Stimulated activated CD8-positive, alpha-beta memory T cell treated with anti-CD3 and anti-CD28 coated beads, Interleukin-7, amount 100 ng/mL, for 4 hours (primary cell): ENCODE measurements at places on chromosomes 2 and 18.

DNA sequence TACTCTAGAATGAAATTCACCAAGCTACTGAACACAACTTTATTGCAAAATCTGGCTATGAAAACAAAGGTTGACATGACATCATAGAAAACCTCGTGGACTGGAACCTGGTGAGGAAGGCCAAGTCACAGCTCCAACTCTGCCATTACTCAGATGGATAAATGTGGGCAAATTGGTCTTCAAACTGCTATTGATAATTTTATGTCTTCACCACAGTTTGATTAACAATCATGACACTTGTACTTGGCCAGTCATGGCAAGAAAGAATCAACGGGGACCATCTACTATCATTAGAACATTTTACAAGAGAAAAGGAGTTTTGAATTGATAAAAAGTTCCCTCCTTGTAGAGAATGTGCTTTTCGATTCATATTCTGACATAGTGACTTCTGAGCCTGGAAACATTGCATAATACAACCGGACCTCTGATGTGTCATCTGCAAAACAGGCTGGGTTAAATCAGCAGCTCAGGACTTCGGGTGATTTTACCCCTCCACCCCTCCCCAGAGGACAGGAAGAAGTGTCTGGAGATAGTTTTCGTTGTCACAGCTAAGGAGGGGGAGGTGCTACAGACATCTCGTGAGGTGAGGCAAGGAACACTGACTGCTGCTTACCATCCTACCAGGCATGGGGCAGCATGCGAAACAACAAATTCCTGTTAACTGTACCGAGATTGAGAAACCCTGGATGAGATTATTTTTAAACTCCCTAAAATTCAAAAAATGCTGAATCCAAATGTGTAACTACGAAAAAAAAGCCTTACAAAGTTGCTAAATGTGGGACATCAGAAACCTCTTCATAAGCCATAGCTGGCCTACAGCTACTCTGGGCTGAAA lies 8.4 kb downstream of the L3MBTL4 start:
- no peak for DNase-seq

- DNase-seq = no peak
Measured at GRCh38 chr2:98028101-98028561, 32.4 kb upstream of the TMEM131 start.

- DNase-seq = no peak
Measured at GRCh38 chr2:96113367-96113677, 3.0 kb downstream of the ADRA2B start.

- peak; percentile 17 for DNase-seq
Measured at GRCh38 chr2:43059183-43059897, 167.1 kb downstream of the ZFP36L2 start.

- no peak for DNase-seq
Measured at GRCh38 chr2:66435549-66435875, 587 bp downstream of the MEIS1 start.

DNA sequence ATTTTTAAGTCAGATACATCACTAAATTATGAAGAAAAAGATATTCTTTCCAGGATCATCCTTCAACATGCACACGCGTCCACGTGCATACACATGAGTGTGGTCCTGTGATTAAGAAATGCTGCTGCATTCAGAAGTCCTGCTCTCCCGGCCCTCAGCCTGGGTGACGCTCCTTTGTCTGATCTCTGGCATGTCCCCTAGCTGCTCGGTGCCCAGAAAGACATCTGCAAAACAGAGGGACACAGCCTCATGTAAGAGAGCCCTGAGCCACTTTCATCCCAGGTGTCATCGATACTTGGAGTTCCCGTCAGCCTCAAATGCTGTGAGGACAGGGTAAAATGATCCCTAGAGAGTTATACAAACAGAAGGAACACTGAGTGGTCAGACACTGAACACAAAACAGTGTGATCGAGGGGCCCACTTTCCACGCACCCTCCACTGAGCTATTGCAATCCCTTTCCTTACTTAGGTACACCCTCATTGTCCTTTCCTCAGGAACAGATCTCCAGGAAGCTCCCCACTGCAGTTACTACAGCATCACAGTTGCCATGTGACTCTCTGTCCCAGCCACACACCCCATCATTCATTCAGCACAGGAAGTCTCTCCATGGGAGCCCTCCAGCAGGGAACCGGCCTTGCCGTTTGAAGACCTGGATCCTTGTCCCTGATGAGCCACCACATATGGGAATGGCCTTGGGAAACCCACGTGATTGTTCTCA lies 32.1 kb downstream of the CRACDL start:
- no peak for DNase-seq

DNA sequence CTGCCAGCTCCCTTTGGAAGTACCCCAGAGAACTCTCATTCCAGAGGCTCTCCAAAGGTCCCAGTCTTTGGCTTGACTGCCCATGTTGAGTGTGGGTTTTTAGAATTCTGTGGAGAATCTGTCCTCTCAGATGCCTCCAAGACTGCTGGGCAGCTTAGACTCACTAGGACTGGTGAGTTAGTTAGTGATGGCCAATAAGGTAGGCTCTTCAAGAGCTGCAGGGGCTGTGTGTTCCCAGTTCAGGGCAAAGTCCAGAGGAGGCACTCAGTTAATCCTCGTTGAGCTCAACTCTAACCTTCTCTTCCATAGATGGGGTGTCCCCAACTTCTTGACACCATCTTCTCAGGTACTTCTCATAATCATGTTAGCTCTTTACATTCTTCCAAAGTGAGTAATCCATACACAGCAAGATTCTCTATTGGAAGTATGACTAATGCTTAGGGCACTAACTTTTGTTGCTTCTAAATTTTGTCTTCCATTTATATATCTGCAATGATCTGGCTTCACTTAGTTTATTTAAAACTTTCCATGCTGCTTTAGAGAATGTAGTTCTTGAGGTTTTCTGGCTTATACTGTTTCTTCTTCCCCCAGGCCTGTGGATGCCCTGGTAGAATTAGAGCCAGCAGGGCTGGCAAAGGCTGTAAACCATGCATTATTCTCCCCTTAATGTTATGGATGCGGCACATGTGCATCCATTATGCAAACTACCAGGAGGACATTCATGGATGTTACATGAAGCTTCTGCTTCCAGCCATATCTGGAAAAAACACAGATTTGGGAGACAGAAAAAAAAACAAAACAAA lies 88.9 kb downstream of the POLE4 start:
- DNase-seq = no peak

DNA sequence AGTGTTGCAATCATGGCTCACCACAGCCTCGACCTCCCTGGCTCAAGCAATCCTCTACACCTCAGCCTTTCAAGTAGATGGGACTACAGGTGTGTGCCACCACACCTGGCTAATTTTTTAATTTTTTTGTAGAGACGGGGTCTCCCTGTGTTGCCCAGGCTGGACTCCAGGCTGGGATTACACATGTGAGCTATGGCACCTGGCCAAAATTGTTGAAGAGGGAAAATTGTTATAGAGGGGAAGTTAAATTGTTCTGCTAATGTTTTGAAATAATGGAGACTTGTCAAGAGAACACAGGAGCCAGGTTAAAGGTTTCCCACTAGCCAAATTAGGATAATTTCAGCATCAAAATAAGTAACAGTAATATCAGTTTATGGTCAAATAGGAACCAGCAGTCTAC lies 25.1 kb downstream of the PPIG start:
- no peak for DNase-seq
